ENCODE measurements at places on chromosomes 5 and 9. TPM values are rescaled to one million over a fixed set of nuclear protein-coding genes. Genes with fewer than 3 reads are reported as not detected.

GRCh38 chr9:133489253-133490190 lies 10.6 kb upstream of the SLC2A6 start:
- H3K27ac ChIP-seq, result no peak overlapping the region
- DNase-seq, result no peak
- no peak overlapping the region for H3K4me3 ChIP-seq
- H3K4me1 ChIP-seq, result peaks cover 2% of the 10 kb centered on the region
- no peaks in the 10 kb centered on the region for H3K36me3 ChIP-seq
- no peaks in the 10 kb centered on the region for H3K27me3 ChIP-seq

- no peak for DNase-seq
- peaks cover 2% of the 10 kb centered on the region for H3K27me3 ChIP-seq
- no peaks in the 10 kb centered on the region for H3K4me1 ChIP-seq
Measured at GRCh38 chr9:130660683-130661450, 3.5 kb upstream of the PRDM12 start.

DNA sequence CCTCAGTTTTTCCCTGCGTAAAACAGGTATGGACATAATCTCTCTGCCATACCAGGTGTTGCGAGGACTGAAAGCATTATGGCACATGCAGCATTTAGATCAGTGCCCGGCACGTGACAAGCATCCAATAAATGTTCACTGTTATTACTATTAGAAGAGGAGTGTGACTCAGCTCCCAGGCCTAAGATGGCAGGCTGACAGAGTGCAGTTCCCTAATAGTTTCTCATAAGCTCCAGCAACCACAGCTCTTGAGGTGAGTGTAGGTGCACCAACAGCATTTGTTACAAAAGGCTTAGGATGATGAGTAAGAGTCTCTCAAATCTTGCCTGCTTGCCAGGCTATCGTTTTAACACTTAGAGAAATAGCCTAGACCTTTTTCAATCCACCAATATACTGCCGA lies 28.9 kb upstream of the GLIS3 start:
- DNase-seq, result no peak
- H3K4me3 ChIP-seq, result no peak overlapping the region
- H3K27ac ChIP-seq, result no peak overlapping the region
- no peaks in the 10 kb centered on the region for H3K27me3 ChIP-seq

DNA sequence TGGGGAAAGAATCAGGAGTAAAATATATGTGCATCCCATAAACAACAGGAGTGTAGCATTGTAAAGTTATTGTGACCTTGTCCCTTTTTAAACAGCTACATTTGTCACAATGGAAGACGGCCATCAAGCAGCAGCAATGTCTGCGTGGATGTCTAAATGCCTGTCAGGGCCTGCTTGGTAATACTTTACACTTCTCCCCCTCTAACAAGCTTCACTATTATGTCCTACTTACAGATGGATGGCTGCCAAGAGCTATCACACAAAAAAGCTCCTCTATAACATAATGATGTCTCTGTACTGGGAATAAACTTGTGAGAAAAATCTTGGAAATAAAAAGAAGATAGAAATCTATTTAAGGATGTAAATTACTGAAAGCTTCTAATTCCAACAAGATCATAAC lies 213.0 kb downstream of the FBXL17 start:
- no peaks in the 10 kb centered on the region for H3K4me1 ChIP-seq
- no peak overlapping the region for H3K4me3 ChIP-seq
- no peak for DNase-seq

- no peaks in the 10 kb centered on the region for H3K27me3 ChIP-seq
- no peak overlapping the region for H3K27ac ChIP-seq
- peaks cover 33% of the 10 kb centered on the region for H3K36me3 ChIP-seq
- no peaks in the 10 kb centered on the region for H3K4me1 ChIP-seq
Measured at GRCh38 chr5:95508550-95508949, 46.2 kb downstream of the SKIC3 start.

DNA sequence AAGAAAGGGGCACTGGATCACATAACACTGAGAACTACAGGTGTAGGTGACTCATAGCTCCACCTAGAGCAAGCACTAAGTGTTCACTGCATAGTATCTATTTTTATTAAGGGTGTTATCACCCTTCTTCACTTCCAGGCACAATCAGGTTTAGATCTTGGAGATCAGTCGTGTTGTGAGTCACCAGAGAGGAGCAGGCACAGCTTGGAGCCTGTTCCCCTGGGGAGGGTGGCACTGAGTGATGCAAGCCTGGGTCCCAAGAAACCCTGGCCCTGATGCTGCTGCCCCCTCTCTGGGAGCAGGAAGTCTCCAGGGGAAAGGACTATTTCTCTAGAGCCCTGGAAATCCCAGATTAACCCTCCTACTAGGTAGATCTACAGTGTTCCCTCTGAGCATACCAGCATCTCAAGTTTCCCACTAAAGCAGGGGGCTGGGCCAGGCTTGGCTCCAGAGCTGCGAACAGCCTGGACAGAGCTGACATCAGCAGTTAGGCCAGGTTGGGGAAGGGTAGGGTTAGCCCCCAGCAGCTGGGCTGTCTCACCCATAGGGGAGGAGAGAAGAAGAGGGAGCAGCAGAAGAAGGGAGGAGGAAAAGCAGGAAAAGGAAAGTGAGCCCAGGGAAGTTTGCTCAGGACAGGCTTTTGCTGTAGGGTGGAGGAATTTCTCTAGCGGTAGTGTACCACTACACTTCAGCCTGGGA lies 28.1 kb upstream of the SPINK4 start:
- DNase-seq, result no peak
- H3K4me1 ChIP-seq, result no peaks in the 10 kb centered on the region
- H3K4me3 ChIP-seq, result no peak overlapping the region
- H3K36me3 ChIP-seq, result no peaks in the 10 kb centered on the region
- H3K27me3 ChIP-seq, result no peaks in the 10 kb centered on the region

DNA sequence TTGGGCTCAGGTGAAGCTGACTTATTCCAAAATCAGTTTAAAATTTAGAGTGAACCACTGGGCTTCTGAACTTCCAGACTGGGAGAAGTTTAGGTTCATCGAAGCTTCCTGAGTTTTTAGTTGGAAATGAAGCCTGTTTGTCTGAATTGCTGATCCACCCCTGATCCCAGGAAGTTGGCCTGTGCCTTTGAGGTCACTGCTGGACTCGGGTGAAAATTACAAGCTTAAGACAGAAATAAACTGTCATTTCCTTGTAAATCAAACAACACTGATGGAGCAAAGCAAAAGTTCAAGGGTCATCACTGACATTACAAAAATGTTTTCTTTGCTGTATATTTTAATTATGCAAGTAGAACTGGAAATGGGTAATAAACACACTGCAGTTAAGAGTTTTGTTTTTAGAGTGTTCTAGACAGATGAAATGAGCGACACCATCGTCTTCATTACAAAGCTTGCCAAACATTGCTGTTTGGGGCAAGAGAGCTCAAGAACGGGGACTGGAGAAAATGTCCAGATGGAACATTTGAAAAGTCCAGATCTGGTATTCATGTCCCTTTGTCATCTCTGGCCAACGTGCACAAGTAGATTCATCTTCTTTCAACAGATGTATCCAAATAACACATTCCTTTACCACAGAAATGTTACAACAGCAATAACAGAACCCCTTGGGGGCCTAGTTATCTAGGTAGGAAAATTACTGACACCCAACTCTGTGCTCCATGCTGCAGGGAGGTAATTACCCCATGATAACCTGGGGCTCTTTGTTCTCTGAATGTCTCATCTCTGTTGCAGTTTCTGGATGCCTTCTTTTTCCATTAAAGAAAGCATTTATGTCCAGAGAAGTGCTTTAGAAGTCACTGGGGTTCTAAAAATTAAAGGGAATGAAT lies 142.4 kb upstream of the ERCC6L2 start:
- H3K27ac ChIP-seq, result no peak overlapping the region
- H3K27me3 ChIP-seq, result no peaks in the 10 kb centered on the region
- no peak for DNase-seq
- no peaks in the 10 kb centered on the region for H3K36me3 ChIP-seq

DNA sequence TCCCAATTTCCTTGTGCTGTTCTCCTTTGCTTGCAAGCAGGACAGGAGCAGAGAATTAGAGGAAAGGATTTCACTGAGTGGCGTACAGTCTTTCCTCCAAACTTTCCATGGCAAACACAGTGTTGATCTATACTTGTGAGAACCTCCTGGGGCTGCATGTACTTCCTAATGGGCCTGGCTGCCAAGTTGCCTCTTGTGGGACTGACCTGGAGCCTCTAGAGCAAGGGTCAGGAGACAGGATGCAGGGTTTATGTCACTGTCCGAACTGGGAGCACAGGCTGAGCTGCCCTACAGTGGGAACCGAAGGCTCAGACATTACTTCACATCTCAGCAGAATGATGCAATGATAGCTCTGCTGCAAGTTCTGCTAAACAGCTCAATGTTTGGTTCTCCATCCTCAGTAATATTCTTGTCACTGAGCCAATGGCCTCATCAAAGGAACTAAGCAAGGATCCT lies 102.3 kb downstream of the ENC1 start:
- H3K4me1 ChIP-seq, result peaks cover 7% of the 10 kb centered on the region
- H3K27ac ChIP-seq, result peak overlapping the region; percentile 29
- no peaks in the 10 kb centered on the region for H3K36me3 ChIP-seq
- no peaks in the 10 kb centered on the region for H3K27me3 ChIP-seq

- no peak for DNase-seq
- H3K4me3 ChIP-seq, result peak overlapping the region; percentile 87
- H3K36me3 ChIP-seq, result no peaks in the 10 kb centered on the region
Measured at GRCh38 chr9:74951725-74952151, 974 bp downstream of the C9orf40 start.

DNA sequence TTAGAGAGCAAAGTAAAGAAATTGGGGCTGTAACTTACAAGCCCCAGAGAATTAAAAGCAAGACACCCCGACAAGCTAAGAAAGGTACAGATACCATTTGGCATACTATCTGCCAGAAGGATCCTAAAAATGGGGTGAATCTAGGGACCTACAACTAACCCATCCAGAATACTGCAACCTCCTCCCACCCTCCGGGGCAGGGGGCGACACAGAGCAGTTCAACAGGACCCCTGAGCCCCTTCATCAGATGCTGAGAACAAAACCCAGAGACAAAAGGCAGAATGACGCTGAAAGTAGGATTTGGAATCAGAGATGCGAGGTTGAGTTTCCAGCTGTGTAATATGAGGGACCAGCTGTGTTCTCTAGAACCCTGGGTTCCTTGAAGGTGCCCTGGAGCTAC lies 71.2 kb downstream of the EPB41L4B start:
- H3K27ac ChIP-seq, result peak overlapping the region; percentile 93
- no peaks in the 10 kb centered on the region for H3K36me3 ChIP-seq
- H3K27me3 ChIP-seq, result no peaks in the 10 kb centered on the region

DNA sequence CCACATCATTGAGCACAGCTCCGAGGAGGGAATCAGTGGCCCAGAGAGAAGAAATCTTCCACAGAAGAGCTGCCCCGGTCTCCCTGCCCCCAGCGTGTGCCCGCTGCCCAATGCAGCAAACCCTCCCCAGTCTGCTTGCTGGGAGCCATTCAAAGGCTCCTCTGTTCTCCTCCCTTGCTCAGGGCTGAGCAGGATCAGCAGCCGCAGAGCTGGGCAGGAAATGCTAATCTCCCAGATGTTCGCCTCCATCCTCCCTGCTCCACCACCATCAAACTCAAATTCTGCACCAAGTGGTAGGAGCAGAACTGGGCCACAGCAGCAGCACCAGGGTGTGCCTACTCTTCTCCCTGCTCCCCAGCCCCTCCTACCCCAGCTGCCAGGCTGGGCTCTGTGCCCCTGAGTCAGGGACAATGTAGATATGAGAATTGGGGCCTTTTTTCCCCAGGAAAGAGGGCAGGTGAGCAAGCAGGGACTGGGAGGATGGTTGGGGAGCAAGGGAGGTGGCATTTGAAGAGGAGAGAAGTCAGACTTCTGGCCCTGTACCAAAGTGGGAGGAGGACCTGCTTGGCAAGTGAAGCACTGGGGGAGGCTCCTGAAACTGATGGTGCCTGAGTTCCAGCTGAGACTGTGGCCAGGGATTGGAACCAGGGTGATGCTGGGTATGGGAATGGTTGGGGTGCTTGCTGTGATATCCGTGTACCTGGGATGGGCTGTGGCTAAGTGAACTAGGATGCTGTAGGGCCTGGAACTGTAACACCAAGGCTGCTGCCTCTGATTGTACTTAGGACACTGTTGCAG lies 1.9 kb upstream of the PCDH1 start:
- no peak for DNase-seq
- H3K27ac ChIP-seq, result no peak overlapping the region
- H3K27me3 ChIP-seq, result peaks cover 20% of the 10 kb centered on the region
- no peaks in the 10 kb centered on the region for H3K36me3 ChIP-seq
- H3K4me1 ChIP-seq, result peaks cover 14% of the 10 kb centered on the region
- H3K4me3 ChIP-seq, result no peak overlapping the region

GRCh38 chr5:116864157-116864837 lies 289.7 kb upstream of the SEMA6A start:
- no peak overlapping the region for H3K27ac ChIP-seq
- DNase-seq, result no peak
- no peak overlapping the region for H3K4me3 ChIP-seq
- no peaks in the 10 kb centered on the region for H3K27me3 ChIP-seq
- no peaks in the 10 kb centered on the region for H3K4me1 ChIP-seq
- H3K36me3 ChIP-seq, result no peaks in the 10 kb centered on the region

DNA sequence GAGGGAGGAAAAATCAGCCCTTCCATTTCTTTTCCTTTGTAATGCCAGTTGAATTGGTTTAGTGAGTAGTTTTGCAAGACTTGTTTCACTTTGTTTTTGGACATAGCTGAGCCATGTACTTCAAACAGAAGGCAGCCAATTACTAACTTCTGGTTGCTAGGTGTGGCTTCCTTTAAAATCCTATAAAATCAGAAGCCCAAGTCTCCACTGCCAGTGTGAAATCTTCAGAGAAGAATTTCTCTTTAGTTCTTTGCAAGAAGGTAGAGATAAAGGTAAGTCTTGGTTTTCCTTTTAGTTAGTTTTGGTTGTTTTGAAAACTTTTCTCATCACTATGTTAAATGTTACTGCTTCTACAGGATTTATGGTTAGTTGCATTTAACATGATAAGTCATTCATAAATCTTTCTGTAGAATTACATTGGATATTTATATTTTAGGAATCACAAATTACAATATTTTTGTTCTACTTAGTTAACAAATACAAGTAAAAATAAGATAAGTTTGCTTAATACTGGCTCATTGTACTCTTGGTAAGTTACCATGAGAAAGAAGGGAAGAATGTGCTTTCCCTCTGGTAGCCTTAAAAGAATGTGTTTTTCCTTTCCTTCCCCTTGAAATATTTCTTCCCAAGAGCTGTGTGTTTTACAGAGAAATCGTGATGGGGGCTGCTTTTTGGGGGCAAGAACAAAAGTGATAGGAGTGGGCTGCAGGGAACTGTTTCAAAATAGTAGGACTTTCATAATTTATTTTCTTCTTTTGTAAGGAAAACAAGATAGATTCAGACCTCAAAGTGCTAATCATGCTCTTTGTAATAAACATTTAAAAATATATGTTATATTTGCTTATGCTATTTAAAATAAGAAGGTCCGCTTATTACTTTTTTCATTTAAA lies at the start of gene ANXA1:
ANXA1 (plus strand) TSS at position 213 of the 890 bp plus-strand sequence. CDS start 6,671 bp downstream, outside the sequence.
- H3K27ac ChIP-seq, result peak within 1 kb of the TSS; percentile 93
- no peak for DNase-seq
- H3K27me3 ChIP-seq, result no peaks in the 10 kb centered on the region
- peaks cover 41% of the 10 kb centered on the region for H3K4me1 ChIP-seq
- peaks cover 4% of the 10 kb centered on the region for H3K36me3 ChIP-seq
- peak within 1 kb of the TSS; percentile 82 for H3K4me3 ChIP-seq

ALG2 gene
- 20.8 TPM for total RNA-seq

SV2C gene
- not detected for total RNA-seq

Data from Panc1 (cell line).